ENCODE measurements at places on chromosomes 3 and 15.
A peak's percentile ranks its signal among the peaks of the same experiment; 100 is the strongest.

GRCh38 chr15:62994975-62995681 lies 47.4 kb upstream of the TPM1 start:
- DNase-seq, result no peak

DNA sequence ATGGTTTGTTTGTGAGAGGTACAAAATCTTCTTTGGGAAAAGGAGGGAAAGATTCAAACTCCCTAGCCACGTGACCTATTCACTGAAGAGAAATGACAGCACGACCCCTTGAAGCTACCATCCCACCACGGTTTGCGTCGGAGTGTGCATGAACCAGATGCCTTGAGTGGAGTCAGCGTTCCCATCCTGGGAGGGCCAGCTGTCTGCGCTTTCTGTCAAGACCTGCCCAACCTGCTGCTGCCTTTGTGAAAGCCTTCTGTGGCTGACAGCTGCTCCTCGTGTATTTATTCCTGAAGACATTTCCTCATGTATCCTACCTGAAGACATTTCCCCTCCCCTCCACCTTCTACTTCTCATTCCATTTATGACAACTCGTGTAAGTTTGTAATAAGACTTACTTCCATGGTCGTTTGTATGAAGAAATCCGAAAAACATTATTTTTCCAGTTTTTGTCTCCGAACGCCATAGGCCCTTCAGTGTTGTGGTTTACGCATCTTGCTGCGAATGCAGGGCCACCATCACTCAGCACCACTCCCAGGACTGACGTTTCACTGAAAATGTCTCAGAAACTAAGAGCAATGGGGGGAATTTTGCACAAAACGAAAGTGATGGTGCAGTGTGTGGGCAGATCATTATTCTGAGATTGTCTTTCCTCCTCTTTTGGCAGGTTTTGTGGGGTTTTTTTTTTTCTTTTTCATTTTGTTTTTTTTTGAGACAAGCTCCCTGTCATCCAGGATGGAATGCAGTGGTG lies 18.9 kb downstream of the EBLN2 start:
- peak; percentile 4 for DNase-seq

DNA sequence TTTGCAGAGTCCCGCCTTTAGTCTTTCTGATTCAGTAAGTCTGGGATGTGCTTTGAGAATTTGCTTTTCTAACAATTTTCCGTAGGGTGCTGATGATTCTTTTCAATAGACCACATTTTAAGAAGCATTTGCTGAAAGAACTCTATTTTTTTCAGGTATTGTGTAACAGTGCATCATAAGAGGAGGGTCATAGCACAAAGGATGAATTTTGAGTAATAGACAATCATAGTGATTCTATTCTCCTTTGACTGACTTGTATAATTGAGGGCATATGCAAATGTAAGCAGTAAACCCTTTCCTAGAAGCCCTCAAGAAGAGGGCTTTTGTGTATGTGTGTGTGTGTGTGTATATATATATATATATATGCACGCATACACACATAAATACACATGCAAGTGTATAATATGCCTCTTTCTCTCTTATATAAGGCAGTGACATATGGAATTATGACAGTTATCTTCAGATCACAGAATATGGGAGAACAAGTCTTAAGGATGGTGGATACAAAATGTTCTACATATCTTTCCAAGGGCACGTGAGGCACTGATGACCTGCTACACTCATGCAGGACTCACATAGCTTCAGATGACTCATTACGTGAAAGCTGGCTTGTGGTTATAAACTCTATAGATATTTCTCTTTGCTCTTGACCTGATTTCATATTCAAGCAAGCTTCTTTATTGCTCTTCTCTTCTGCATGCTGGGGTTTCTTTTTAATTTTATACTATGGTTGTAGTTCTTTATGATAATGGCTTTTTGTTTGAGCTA lies 6.5 kb upstream of the PLSCR1 start:
- DNase-seq, result no peak

DNA sequence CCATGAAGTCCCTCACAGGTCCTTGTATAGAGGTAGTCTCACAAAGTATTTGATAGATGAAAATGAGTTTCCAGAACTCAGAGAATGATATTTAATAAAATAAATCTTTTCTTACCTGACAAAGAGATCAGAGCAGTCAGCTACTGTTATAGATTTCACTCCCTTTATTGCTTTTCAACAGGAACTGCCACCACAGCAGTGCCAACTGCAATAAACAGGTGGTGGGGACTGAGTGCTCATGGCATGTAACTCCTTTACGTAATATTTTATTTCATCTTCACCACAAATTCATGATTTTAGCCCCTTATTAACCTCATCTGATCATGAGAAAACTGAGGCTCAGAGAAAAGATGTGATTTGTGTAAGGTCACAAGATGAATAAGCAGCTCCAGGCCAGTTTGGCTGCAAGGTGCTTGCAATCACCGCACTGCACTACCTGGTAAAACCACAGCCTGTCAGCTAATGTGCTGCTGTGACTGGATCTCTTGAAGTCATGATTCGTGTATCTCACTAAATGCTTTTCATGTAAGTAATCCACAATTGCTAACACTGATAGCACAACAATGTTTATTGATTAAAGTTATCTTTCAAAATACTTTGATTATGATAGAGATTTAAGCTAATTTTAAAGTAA lies 78.8 kb downstream of the WNT5A start:
- DNase-seq, result no peak

GRCh38 chr15:54032066-54032465 lies 53.8 kb downstream of the UNC13C start:
- no peak for DNase-seq

DNA sequence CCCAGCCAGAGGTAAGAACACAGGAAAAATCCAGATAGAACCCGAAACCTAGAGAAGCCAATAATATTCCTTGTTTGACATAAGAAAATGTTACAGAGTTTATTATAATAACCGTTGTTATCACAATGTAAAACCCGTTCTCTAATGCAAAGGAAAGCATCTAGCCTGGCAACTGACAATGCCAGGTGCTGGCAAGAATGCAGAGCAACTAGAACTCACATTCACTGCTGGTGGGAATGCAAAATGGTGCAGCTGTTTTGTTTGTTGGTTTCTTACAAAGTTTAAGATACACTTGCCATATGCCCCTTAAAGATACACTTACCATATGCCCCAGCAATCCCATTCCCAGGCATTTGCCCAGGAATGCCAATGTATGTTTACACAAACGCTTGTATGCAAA lies 23.4 kb downstream of the VPS39 start:
- no peak for DNase-seq

DNA sequence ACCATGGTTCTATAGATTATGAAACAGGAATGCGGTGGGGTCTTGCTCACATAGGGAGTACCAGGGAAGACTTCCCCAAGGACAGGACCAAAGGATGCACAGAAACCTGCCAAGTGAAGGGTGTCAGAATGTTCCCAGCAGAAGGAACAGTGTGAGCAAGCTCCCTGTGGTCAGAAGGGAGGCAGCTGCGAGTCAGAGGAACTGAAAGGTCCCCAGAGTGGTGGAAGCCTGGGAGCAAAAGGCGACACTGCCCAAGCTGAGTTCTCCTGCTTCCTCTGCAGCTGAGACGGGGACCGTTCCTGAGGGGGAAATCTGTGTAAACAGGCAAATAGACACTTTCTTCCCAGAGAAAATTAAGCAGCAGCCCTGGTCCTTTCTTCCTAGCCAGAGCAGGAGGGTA lies 14.2 kb upstream of the SLC6A6 start:
- DNase-seq, result no peak

- no peak for DNase-seq
These were observed 38.4 kb downstream of the HEG1 start for GRCh38 chr3:125017406-125017805.

- no peak for DNase-seq
These were observed 81.8 kb downstream of the ALCAM start for GRCh38 chr3:105448338-105448982.

GRCh38 chr3:135865085-135865484 lies 100.4 kb upstream of the PPP2R3A start:
- DNase-seq, result no peak

DNA sequence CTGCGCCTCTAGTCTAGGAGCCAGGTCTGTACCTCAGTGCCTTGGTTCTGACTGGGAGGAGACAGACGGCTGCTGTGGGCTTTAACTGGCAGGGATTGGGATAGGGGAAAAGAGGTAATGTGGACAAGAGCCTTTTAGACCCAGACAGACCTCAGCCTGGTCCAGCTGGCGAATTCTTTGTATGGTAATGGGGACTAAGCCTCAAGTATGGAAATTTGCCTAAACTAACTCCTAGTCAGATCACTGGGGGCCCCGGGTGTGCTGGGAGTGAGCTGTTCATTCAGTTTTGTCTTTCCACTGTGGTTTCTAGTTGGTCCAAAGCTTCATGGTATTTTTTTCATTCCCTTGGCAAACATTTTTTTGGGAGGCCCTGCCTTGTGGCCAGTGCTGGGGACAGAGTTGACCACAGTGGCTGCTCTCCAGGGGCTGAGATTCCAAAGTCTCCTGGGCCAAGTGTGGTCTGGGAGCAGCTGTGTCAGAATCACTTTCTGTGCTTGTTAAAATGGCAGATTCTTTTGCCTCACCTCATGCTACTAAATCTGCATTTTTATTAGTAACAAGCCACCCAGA lies 261.4 kb upstream of the C2CD4B start:
- DNase-seq, result no peak

- no peak for DNase-seq
These were observed 154.2 kb upstream of the SMAD3 start for GRCh38 chr15:66911131-66911700.

DNA sequence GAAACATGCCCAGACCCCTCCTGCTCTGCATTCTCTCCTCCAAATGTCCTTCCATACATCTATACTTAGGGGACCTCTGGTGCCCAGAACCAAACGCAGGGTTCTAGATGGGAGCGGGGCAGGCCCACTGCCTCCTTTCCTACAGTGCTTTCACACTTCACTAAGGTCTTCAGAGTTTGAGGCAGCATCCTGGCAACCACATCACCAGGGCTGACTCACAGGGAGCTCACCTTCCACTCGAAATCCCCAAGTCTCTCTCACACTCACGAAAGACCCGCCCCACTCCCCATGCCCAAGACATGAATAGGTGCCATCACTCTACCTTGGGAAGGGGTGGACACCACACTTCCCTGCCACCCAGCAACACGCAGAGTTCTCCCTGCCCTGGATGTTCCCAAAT lies 18.9 kb downstream of the HOMER2 start:
- DNase-seq, result no peak

- DNase-seq, result no peak
These were observed 60.4 kb downstream of the CACNA2D2 start for GRCh38 chr3:50442945-50443579.

DNA sequence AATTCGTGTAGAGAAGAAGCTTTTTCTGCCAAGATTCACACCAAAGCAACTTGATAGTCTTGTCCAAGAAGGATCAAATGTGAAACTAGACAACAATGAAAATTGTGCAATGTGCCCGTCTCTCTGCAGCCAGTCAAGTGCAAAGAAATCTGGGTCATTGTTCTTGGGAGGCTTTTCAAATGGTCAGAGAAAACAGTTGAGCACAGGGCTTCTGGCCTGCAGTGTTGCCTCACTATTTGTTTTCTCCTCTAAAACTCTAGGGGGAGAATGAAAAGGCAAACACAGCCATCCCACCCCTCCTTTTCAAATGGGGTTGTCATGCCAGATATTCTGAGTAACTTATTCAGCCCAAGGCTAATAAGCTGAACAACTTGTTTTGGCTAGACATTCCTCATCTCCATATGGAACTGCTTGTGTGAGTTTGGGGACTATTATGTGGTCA lies 417.6 kb upstream of the CDIN1 start:
- DNase-seq, result no peak

- DNase-seq, result no peak
These were observed 38.5 kb downstream of the C2CD4A start for GRCh38 chr15:62105266-62105665.

DNA sequence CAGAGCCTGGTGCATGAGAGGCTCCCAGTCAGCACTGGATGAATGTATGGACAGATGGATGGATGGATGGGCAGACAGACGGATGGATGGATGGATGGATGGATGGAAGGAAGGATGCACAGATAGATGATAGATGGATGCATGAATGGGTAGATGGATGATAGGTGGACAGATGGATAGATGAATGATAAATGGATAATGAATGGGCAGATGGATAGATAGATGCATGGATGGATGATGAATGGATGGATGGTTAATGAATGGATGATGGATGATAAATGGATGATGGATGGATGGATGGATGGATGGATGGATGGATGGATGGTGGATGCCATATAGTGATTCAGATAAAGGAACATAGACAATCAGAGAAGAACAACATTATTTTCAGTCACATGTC lies 71.0 kb downstream of the SLC6A11 start:
- DNase-seq, result no peak

DNA sequence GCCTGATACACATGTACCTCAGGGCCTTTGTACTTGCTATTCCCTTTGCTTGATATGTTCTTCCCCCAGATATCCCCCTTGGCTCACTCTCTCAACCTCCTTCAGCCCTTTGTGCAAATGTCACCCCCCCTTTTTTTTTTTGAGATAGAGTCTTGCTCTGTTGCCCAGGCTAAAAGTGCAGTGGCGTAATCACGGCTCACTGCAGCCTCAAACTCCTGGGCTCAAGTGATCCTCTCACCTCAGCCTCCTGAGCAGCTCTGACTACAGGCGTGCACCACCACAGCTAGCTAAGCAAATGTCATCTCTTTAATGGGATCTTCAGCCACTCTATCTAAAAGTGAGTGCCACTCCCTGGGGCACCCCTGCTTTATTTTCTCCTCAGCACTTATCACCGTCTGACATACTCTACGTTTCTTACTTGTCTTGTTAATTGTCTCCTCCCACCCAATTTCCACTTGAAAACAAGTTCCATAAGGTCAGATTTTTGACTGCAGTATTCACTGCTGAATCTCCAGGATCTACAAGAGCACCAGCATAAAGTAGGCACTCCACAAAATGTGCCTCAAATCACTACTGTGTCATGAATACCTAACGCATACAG lies 14.6 kb downstream of the IP6K2 start:
- no peak for DNase-seq

- DNase-seq, result no peak
These were observed 4.0 kb upstream of the DENND6A start for GRCh38 chr3:57696801-57697321.

DNA sequence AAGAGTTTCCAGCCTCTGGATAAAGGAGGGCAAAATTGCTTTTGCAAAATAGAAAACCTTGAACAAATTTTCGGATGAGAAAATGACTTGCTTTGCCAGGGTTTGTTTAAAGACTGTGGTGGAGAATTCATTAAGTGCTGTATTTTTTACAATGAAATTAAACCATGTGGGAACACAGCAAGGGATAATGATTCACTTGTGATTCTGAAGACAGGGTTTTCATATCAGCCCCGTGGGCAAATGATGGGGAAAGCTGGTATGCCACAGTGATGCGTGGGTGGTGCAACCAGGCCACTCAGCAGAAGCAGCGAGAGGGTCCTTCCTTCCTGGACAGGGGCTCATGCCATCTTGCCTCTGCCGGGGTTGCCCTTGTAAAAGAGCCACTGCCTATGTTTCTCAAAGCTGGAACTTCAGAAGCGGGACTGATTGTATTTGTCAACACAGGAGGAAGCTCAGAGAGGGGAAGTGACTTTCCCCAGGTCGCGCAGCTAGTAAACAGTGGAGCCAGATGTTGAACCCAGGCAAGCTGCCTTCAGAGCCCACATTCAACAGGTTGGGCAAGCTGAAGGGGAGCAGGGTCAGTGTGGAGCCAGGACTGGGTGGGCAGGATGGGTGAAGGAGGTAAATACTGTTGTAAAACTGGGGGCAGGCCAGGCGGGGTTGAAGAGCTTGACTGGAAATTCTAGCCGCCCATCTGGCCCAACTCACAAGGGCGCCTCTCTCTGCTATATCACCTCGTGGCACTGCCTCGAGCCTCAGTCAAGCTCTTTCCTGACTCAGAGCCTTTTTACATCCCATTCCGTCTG lies 79.1 kb downstream of the TOP2B start:
- no peak for DNase-seq

GRCh38 chr3:119301662-119302061 lies 7.5 kb downstream of the ARHGAP31 start:
- no peak for DNase-seq
